ENCODE measurements at places on chromosomes 6 and 20. TPM values are rescaled to one million over a fixed set of nuclear protein-coding genes. Genes with fewer than 3 reads are reported as not detected.
A peak's percentile ranks its signal among the peaks of the same experiment; 100 is the strongest.

Gene RIMS4
- total RNA-seq = not detected

DNA sequence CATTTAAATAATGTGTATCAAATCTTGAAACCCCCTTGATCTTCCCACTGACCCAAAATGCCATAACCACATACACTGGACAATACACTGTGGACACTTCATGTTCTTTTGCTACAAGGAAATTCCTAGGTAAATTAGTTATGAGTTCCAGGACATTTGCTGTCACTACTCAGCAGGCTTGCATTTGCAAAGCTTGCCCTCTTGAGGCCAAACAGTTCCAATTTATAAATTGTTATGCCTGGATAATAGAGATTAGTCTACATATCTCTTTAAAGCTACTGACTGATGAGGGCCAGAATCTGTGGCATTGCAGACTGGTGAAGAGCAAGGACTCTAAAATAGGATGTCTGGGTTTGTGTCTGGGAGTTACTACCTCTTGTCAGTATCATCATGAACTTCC is 17.4 kb upstream of the RAB32 start:
- no peaks in the 10 kb centered on the region for H3K36me3 ChIP-seq
- H3K27me3 ChIP-seq = no peaks in the 10 kb centered on the region
- no peak overlapping the region for H3K4me3 ChIP-seq
- H3K27ac ChIP-seq = no peak overlapping the region
- no peak for DNase-seq

- no peak overlapping the region for H3K27ac ChIP-seq
- no peaks in the 10 kb centered on the region for H3K36me3 ChIP-seq
- H3K27me3 ChIP-seq = no peaks in the 10 kb centered on the region
- no peak for DNase-seq
- H3K4me3 ChIP-seq = no peak overlapping the region
Measured at GRCh38 chr6:36305885-36306284, 30.8 kb downstream of the BNIP5 start.

Gene TTK
- total RNA-seq = 28.0 TPM

DNA sequence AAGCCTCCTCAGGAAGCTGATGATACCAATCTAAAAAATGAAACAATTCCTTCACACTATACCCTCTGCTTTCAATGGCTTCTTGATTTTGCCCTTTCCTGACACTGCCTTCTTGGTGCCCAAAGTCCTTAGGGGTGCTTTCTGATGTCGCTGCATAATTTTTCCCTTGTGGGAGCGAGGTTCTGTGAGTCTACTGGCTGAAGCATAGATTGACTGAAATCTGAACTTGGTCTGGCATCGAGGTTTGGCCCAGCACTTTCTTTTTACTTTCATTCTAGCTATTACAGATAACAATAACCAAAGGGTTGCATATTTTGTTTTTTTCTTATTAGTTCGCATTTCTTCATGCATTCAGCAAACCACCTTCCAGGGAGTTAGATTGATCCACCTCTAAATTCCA is 65.8 kb downstream of the E2F3 start:
- no peak overlapping the region for H3K4me3 ChIP-seq
- no peak for DNase-seq
- H3K4me1 ChIP-seq = no peaks in the 10 kb centered on the region
- H3K27me3 ChIP-seq = no peaks in the 10 kb centered on the region

Gene SLC35F1
- total RNA-seq = not detected

Gene PDYN
- not detected for total RNA-seq

Gene PACRG
- total RNA-seq = not detected

- H3K36me3 ChIP-seq = no peaks in the 10 kb centered on the region
- H3K27me3 ChIP-seq = no peaks in the 10 kb centered on the region
- H3K27ac ChIP-seq = no peak overlapping the region
- peaks cover 39% of the 10 kb centered on the region for H3K4me1 ChIP-seq
- no peak for DNase-seq
- no peak overlapping the region for H3K4me3 ChIP-seq
Measured at GRCh38 chr20:51583073-51583472, 40.6 kb upstream of the NFATC2 start.

DNA sequence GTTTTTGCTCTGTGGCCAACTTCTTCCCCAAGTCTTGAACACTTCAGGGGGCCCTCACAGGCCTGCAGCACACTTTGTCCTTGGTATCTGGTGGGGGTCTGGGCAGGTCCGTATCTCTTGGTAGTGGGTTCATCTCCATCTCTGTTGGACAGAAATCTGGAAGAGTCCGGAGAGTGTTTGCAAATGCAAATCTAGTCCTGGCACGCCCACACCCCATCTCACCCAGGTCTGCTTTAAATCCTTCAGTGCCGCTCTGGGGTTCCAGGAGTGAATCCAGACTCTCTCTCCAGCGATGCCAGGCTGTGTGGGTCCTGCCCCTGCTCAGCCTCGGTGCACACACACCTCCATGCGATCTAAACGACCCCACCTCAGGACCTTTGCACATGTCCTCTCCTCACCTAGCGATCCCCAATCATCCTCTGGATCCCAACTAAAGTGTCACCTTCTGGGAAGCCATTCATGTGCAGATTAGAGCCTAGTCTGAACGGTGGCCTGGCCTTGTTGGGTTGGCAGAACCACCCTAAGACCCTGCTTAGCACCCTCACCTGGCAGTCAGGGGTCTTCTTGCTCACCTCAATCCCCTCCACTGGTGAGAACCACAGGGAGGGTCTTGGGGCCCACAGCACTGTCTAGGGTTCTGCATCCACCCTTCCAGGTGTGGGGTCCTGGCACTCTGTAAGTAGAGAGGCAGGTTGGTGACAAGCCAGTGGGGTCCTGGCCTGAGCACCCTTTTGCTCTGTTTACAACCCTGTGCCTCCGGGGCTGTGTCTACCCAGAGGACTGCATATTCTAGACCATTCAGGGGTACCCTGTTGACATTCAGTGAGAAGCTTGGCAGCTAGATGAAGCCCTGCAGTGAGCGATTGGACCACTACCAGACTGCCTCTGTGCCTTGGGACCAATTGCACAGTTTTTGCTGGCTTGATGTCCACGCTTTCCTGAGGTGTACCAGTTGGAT is 100.8 kb downstream of the SYCP2 start:
- no peaks in the 10 kb centered on the region for H3K36me3 ChIP-seq
- H3K27me3 ChIP-seq = no peaks in the 10 kb centered on the region
- no peak overlapping the region for H3K4me3 ChIP-seq
- no peaks in the 10 kb centered on the region for H3K4me1 ChIP-seq
- no peak for DNase-seq

DNA sequence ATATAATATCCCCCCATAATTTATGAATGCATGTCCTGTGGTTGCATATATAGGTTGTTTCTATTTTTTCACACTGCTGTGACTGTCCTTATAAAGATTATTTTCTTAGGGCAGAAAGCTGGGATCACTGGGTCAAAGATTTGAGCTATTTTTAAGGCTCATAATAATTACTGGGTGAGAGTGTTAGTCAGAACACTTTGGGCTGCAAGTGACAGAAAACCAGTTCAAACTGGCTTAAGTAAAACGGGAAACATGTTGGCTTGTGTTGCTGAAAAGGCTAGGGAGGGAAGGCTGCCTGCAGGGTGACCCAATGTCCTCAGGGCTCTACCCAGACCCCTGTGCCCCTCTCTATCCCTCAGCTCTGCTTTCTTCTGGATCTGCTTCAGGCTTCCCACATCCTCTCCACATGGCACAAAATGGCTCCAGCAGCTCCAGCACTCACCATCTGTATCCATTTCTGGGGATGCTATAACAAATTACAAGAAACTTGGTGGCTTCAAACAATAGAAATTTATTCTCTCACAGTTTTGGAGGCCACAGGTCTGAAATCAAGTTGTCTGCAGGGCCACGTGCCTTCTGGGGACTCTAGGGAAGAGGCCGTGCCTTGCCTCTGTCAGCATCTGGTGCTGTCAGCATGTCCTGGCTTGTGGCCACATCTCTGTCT is 33.1 kb upstream of the MLN start:
- H3K27me3 ChIP-seq = no peaks in the 10 kb centered on the region
- H3K36me3 ChIP-seq = no peaks in the 10 kb centered on the region
- no peak for DNase-seq

- H3K27ac ChIP-seq = peak overlapping the region; percentile 78
- H3K36me3 ChIP-seq = peaks cover 6% of the 10 kb centered on the region
- no peaks in the 10 kb centered on the region for H3K27me3 ChIP-seq
Measured at GRCh38 chr20:58652606-58653294, 1.7 kb downstream of the STX16 start.

All from Karpas-422 (cell line).